ENCODE measurements at places on chromosomes 6 and 20.

GRCh38 chr6:24919056-24919892 is 16.5 kb downstream of the RIPOR2 start:
- no peak for DNase-seq

GRCh38 chr20:61193164-61193563 is 58.9 kb upstream of the CDH4 start:
- DNase-seq, result no peak

GRCh38 chr6:63816982-63817436 is 181.4 kb downstream of the PHF3 start:
- DNase-seq, result no peak

- no peak for DNase-seq
Observed at GRCh38 chr20:46725186-46726165, 16.0 kb downstream of the SLC2A10 start.

DNA sequence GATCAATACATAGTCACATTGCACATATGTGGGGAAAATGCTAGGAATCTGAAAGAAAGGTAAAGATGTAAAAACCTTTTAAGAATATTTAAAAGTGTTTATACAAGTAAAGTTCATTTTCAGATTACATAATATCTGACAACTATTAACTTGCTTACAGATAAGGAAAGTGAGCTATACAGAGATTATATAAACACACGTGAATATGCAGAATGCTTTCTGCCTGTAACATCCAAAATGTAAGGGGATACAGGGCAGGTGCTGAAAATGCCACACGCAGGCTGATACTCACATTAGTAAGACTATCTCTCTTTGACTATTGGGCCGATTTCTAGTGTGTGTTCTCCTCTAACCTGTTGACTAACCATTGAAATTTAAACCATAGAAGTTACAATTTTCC is 17.9 kb upstream of the MAP7 start:
- DNase-seq, result no peak

DNA sequence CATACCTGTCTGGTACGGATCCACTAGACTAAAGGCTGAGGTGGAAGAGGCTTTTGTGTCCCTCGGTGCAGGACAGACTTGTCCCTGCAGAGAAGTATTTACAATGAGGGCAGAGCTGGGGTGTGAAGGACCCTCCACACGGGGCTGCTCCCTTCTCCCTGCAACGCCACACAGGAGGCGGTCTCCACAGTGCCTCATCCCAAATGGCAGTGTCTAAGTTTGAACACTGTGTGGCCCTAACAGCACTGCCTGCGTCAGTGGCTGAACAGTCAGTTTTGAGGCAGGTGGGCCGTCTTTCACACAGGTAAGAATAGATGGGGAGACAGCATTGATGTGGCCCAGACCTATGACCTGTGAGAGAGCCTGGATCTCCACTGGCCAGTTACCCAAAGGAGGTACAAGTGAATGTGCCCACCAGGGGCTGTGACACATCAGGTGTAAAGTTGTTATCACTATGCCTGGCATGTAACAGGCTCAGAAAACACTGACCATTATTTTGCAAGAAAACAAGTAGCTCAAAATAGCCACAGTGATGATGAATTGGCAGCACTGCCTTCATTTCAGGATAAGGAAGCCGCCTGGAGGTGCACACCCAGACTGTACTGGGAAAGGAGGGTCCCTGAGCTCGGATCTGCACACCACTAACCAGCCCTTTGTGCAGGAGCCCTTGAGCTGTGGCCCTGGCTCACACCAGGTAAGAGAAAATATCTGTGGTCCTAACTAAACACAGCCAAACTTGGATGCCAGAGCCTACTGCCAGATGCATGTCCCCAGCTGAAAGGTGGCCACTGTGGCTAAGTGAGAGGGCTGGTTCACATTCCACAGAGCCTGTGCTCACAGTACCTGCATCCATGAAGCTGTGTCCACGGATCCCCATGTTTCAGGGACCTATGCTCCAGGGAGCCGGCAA is 246.7 kb downstream of the DLL1 start:
- no peak for DNase-seq

- no peak for DNase-seq
Observed at GRCh38 chr6:154937306-154938220, 57.6 kb upstream of the TIAM2 start.

GRCh38 chr20:17542993-17543412 is 11.8 kb upstream of the BFSP1 start:
- no peak for DNase-seq

DNA sequence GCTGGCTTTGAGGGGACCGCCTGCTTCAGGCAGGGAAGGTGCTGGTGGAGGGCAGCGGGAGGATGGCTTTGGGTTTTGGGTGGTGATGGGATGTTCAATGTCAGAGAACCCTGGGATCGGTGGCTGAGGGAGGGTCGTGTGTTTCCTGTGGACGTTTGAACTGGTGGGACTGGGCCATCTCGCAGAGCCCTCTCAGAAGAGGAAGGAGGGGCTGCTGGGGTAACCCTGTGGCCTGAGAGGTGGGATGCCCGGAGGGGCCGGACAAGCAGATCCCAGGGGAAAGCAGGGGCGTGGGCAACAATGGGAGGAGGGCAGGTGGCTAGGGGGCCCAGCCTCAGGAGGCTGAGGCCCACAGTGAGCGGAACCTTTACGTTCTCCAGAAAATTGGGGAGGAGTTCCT is 34.9 kb downstream of the PYGB start:
- DNase-seq, result no peak

DNA sequence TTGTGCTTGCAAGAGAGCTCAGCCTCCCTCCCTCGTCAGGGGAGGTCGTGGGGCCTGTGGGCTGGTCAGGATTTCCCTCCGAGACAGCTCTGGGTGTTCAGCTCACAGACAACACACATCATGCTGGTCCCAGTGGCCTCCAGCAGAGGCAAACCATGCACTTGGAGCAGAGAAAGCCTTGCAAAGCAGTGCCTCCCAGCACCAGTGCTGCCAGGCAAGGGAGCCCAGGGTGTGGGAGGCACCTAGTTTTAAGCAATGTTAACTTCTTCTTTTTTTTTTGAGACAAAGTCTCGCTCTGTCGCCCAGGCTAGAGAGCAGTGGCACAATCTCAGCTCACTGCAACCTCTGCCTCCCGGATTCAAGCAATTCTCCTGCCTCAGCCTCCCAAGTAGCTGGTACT is 34.0 kb upstream of the INSM1 start:
- no peak for DNase-seq

- no peak for DNase-seq
Observed at GRCh38 chr6:147325557-147325956, 121.3 kb downstream of the STXBP5 start.

GRCh38 chr6:114216789-114217467 is 125.9 kb downstream of the HS3ST5 start:
- DNase-seq, result no peak

GRCh38 chr6:147078602-147079001 is 125.6 kb upstream of the STXBP5 start:
- no peak for DNase-seq

DNA sequence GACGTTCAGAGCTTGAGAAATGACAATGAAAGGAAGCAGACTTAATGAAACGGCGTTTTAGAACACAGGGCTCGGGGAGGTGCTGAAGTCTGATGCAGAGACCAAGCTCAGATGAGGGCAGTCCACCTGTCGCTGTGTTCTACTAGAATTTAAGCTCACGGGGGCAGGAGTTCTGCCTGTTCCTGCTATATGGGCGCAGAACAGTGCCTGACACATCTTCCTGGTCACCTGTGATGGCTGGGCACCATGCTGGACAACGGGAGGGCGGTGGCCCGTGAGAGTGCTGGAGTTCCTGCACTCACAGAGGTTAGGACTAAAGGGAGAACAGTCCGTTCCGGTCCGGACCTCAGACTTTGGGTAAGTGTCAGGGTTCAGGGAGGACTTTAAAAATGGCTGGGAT is 130.6 kb downstream of the ERMARD start:
- no peak for DNase-seq

GRCh38 chr6:7085911-7086310 is 21.9 kb upstream of the RREB1 start:
- no peak for DNase-seq

DNA sequence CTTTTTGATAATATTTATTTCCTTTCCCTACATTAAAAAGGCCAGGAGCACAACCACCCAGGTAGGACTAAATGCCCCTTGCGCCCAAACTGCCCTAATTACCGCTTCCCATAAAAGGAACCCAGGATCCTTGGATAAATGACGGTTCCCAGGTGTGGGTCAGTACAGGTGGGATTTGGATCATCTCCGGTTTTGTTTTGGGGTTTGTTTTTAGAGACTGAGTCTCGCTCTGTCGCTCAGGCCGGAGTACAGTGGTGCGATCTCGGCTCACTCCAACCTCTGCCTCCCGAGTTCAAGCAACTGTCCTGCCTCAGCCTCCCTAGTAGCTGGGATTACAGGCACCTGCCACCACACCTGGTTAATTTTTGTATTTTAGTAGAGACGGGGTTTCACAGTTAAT is 28.4 kb downstream of the ZNF217 start:
- no peak for DNase-seq

DNA sequence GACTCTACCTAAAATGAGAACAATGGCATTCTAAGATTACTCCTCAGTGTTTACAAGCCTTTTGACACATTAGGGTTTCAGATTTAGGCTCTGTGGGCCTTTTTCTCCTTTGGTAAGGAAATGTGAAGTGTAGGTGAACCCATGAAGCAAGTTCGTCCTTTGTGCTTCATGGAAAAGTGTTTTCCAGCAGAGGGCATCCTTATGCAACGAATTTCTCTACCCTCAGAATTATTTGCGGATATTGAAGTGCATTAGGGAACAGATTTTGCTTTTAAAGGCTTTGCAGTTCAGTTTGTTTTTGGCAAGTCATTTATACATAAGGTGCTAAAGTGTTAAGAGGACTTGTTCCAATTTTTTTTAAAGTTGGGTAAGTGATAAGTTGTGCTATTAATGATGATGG is 55.7 kb upstream of the FERMT1 start:
- no peak for DNase-seq

DNA sequence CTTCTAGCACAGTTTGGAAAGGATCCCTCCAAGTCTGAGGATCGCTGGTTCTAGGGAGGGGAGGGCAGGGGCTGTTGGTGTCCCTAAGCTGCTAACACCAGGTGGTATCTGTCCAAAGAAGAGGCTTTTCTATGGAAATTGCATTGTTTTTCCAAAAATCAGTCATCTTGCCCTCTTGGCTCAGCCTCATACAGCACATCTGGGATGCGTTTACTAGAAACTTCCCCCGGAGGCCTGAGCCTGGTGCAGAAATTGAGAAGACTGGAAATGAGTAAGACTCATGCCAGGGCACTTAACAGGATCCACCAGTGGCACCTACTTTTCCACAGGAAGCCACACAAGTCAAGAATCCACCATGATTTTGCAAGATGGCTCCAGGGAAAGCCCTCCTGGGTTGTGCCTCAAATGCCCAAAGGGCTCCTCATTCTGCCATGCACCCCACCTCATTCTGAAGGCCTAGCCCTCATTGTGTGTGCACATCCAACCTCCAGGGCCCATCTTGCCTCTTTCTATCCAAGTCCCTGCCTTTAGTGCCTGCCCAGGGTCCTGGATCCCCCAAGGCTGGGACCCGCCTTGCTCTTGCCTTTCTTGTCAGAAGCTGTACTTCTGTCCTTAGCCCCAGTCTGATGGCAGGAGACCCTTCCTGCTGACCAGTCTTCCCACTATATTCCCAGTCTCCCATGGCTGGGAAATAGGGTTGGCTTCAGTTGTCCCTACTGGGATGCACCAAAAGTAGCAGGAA is 97.6 kb downstream of the MRPL14 start:
- DNase-seq, result no peak

- DNase-seq, result no peak
Observed at GRCh38 chr20:7798176-7798575, 142.1 kb downstream of the HAO1 start.

GRCh38 chr20:6768228-6769140 is 998 bp downstream of the BMP2 start:
- DNase-seq, result no peak

- no peak for DNase-seq
Observed at GRCh38 chr6:49653438-49653837, 16.8 kb upstream of the RHAG start.

DNA sequence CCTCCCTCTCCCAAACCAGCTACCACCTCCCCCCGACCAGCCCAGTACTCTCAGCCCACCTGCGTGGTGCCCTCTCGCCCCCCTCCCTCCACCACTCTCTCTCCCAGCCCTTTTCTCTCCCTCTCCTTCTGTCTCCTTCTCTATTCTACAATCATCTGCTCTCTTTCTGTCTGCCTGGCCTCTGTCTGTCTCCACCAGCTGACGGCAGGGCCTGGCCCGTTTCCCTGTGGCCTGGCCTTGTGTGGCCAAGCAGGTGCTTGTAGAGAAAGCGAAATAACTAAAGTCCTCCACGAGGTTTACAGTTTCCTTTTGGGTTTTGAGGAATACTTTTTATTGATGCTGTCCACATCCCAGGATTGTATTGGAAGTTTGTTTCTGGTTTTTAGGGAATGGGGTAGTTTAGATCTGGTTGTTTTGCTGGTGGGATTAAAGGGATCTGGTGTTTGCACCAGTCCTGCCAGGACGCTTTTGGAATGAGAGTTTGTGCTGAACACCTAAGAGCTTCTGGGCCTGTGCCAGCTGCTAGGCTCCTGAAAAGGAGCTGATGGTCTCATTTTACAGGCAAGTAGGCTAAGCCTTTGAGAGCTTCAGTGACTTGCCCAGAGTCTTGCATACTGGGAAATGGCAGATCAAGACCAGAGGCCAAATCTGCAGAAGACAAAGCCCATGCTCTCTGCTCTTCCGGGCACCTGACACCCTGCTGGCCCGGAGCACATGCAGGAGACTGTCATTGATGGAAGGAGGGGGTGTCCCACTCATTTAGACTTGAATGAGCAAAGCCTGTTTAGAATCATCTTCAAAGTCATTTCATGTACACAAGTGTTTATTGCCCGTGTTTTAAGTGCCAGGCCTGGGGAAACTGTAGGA is 161.7 kb downstream of the SYCP2 start:
- no peak for DNase-seq

DNA sequence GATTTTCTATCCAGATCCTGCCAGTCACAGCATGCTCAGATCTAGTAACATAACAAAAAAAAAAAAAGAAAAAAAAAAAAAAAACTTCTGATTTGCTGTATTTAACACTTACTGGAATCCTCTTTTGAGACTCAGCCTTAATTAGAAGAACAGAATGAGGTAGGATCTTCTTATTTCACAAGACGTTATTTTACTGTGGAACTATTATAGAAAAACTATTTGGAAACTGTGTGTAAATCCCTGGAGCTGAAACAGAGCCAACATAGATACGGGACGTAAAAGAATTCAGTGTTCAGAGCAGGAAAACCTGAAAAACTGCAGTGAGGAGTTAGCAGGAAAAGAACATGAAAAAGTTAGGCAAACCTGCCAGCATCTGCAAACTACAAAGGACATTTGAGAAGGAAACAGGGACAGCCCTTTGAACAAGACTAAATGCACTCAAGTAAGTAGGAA is 3.4 kb upstream of the ZNF217 start:
- DNase-seq, result no peak

DNA sequence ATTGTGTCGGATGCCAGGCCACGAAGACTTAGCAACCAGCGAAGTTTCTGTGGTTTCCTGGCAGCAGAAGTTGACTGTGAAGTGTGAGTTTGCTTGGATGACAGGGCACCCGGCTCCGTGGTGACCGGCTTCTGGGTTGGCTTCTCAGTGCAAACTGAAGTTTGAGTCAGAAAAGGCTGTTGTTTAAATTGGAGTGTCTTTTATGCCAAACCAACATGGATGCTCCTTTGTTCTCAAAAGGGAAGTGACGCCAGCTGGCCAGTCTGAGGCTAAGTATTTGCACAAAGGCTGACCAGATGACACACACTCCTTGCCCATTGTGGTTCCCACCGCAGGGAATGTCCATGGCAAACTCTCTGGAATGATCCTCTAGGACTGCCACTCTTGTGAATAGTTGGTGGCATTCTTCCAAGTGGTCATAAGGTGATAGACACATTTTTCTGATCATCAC is 164.8 kb upstream of the QKI start:
- no peak for DNase-seq

GRCh38 chr6:112155886-112156285 is 68.5 kb downstream of the FAM229B start:
- no peak for DNase-seq
